Stimulated activated CD4-positive, alpha-beta T cell treated with anti-CD3 and anti-CD28 coated beads, Interleukin-2, amount 100 ng/mL, for 4 hours (primary cell): ENCODE measurements at places on chromosomes 12 and 14.

DNA sequence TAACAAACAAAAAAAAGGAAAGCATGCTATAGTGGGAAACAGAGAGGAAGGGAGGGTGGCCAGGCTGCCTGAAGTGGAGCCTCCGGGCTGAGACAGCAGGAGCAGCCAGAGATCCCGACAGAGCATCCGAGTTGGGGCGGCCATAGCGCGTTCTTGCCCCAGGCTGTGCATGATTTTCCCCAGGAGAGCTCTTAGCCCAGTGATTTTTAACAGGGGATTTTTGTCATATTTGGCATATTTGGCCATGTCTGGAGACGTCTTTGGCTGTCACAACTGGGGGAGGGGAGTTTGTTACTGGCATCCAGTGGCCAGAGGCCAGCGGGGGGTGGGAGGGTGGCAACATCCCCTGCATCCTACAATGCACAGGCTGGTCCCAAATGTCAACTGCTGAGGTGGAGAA, 23.6 kb downstream of the BDKRB1 start:
- DNase-seq: no peak

DNA sequence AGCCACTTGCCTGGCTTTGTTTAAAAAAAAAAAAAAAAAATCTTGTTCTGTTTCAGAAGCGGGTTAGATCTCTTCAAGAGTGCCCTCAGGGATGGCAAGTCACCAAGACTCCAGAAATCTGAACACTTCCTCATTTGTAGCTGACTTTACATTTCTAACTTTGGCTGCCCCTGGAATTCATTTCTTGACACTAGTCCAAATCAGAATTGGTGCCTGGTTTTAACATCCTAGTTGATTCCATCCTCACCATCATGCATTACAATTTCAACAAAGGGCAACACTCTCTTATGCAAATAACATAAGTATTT, 295.5 kb downstream of the RMST start:
- DNase-seq: no peak

DNA sequence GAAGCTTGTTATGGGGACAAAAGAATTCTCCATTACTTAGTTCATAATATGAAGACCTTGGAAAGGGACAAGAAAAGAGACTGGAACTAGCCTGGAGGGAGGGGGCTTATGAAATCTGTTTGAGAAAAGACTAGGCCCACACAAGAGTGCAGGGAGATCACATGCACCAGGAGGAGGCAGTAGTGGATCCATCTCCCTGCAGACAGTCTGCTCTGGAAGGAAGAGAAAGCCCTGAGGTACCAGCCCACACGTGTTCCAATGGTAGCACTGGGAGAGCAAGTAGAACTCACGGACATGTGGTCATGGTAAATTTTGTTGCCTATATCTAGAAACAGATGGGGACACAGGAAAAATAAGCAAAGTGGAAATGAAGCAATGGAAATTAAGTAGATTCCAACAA, 445.4 kb downstream of the SOX5 start:
- no peak for DNase-seq

DNA sequence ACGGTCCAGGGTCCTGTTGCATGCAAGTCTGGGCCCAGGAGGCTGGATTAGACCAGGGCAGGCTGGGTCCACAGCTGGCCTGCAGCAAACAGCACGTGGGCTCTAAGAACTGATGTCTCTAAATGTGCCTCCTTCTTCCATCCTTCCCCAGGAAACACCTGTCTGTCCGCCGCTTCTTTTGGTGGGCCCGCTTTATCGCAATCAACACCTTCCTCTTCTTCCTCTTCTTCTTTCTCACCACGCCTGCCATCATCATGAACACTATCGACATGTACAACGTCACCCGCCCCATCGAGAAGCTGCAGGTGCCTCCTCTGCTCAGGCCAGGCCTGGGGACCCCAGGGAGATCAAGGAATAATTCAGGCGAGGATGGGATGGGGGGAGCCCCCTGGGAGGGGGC, 28.3 kb downstream of the NGB start:
- DNase-seq: no peak
